ENCODE measurements at places on chromosomes 11 and 22.

DNA sequence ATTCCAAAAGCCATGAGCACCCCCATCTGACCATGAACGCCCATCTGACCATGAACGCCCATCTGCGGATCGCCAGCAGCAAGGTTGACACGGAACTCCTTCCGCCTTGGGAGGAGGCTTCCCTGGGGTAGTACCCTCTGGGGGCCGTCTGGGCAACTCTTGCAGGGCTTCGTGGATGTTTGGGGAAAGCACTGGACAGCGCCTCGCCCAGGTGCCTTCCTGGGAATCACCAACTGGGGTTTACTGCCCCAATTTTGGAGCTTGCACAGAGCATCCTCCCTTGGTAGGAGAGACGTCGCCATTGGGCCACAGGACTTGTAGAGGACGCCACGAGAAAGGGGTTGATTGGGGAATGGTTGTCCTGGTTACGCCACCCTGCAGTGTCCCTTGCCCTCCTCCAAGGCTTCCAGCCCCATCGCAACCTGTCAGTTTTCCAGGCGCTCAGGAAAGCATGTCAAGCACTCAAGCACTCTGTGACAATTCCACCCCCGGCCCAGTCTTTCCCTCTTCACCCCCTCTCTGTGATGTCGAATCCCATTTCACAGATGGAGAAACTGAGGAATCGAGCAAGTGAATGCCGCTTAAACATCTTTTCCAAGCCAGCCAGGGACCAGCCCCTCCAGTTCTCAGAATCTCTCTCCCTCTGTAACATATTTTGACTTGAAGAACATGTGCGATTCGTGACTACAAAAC lies 914 bp upstream of the PRDM11 start:
- DNase-seq = no peak

DNA sequence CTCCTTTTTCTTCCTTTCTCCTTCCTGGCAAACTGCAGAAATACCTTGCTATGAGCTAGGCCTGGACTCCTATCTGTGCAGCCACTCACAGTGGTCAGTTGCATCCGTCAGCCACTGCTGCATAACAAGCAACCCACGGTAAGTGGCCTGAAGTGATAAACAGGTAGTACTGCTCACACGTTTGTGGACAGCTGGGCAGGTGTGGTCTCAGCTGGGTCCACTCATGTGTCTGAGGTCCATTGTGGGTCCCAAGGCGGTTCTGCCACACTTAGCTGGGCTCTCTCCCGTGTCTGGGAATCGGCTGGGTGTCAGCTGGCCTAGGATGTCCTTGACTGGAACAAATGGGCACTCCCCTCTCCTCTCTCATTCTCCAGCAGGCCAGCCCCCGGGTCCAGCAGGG lies 109.3 kb downstream of the BRD1 start:
- no peak for DNase-seq

GRCh38 chr11:70672991-70673653 lies 274.8 kb downstream of the CTTN start:
- no peak for DNase-seq

GRCh38 chr11:96246718-96247552 lies 96.1 kb downstream of the MAML2 start:
- DNase-seq = no peak

DNA sequence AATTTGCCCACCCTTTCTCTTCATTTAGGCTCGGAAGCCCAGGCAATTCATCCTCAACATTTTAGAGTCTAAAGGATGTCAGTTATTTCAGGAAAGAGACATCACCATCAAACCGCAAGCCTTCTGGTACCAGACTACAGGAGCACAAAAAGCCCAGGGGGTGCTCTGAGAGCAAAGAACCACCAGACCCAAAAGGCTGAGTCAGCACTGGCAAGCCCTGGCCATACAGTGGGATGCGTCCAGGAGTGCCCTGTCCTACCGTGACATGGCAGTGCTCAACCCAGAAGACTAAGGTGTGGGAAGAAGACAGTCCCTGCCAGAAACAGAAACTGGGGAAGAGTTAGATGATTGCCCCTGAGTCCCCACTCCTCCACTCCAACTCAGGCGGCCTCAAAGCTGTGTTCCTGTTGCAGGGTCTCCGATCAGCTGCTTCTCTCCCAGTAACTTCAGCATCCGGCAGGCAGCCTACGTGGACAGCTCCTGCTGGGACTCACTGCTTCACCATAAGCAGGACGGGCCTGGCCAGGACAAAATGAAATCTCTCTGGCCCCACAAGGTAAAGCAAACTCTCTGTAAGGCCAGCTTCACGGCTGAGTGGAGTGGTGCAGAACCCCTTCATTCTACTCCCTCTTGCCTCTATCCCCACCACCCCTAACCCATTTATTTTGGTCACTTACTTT lies 1.5 kb downstream of the PANX3 start:
- DNase-seq = no peak

- DNase-seq = no peak
Observed at GRCh38 chr22:45200860-45201511, 37.3 kb downstream of the NUP50 start.

DNA sequence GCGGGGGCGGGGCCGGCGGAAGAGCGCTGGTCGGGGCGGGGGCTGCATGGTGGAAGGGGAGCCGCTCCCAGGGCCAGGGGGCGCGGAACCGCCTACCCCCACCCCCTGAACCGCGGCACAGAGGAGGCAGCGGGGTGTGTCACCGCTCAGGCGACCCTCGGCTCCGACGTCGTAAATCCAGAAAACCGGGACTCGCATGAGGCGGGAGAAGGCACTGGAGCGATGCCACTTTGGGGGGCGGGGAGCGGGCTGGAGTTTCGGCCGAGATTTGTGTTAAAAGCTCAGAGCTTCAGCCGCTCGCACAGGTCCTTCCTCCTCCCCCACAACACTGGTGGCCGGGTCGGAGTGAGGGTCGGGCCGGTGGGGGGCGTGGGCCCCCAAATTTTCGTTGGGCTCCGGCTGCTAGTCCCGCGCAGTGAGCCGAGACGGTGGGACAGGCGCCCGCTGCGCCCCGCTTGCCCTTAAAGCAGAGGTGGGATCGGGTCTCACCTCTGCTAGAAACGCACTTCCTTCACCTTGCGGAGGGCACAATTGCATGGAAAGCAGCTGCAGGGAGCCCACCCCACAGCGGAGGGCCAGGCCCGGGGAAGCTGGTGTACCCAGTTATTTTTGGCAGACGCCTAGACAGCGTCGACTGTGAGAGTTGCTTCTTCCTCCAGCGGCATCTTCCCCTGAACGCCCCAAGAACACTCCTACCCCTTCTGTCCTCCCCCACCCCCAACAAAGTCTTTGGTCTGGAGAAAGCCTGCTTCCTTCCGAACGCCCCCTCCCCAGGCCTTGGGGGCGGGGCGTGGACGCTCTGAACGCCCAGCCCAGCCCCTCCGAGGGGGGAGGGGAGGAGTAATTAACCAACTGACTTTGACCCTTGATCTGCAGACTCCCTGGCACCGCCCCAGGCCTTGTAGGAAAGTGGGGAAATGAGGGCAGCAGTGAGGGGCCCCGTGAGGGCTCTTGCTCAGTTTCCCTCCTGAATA lies 1.1 kb downstream of the OVOL1 start:
- peak; percentile 12 for DNase-seq

- peak; percentile 76 for DNase-seq
Observed at GRCh38 chr11:94511932-94512781, at the start of gene C11orf97. C11orf97 (plus strand) TSS chr11:94512461; CDS start chr11:94512529, 68 bp downstream.

GRCh38 chr22:50583294-50583861 lies 729 bp upstream of the CHKB start:
- no peak for DNase-seq

DNA sequence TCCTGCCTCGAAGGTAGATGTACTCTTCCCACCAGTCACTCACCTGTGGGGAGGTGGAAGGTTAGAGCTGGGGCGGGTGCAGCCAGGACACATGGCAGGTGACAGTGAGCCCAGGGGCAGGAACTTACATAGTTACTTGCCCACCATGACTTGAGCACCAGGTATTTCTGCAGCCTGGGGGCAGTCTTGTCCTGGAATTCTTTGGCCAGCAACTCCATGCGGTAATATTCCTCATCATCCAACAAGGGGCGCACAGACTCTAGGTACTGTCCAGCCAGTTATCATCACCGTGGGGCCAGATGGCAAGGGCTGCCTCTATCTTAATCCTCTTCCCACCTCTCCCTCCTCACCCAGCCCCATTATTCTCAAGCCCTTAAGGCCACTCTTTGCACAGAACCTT lies 2.2 kb downstream of the CPT1B start:
- DNase-seq = no peak

GRCh38 chr22:45065726-45066125 lies 55.9 kb upstream of the PHF21B start:
- DNase-seq = no peak

DNA sequence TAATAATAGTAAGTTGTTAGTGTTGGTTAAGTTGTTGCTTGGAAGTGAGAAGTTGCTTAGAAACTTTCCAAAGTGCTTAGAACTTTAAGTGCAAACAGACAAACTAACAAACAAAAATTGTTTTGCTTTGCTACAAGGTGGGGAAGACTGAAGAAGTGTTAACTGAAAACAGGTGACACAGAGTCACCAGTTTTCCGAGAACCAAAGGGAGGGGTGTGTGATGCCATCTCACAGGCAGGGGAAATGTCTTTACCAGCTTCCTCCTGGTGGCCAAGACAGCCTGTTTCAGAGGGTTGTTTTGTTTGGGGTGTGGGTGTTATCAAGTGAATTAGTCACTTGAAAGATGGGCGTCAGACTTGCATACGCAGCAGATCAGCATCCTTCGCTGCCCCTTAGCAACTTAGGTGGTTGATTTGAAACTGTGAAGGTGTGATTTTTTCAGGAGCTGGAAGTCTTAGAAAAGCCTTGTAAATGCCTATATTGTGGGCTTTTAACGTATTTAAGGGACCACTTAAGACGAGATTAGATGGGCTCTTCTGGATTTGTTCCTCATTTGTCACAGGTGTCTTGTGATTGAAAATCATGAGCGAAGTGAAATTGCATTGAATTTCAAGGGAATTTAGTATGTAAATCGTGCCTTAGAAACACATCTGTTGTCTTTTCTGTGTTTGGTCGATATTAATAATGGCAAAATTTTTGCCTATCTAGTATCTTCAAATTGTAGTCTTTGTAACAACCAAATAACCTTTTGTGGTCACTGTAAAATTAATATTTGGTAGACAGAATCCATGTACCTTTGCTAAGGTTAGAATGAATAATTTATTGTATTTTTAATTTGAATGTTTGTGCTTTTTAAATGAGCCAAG lies 2.7 kb downstream of the NEAT1 start:
- peak; percentile 83 for DNase-seq

DNA sequence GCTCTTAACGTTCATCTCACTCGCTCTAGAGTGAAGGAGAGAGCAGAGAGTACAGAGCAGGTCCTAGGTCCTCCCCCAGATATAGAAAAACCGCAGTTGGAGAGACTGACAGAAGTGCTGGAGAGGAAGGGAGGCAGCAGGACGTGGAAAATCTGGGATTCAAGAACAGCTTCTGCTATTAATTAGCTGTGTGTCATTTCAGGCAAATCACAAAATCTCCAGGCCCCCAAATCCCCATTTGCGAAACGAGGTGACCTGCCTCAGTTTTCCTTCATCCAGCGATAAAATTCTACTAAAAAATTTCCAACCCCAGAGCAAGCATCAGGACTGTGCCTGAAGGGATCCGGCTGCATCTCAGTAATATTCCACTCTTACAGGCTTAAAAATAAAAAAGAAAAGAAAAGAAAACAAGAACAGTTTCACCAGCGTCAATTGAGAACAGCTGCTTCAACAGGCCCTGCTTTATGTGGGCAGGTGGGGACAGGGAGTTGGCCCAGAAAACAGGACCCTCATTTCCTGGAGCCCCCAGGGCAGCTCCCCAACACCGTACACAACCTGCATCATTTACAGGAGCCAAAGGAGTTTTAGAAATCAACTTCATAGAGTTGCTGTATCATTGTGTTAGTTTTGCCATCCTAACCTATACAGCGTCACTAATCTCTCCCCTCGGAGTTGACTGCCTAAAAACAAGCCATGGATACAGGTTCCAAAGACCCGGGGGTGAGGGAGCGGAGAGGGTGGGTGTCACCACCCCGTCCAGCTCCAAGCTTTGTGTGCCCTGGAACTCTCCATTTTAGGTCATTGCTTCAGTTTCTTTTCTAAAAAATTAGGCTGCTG lies 2.3 kb upstream of the MALAT1 start:
- peak; percentile 25 for DNase-seq

- DNase-seq = no peak
Observed at GRCh38 chr11:126834149-126834548, 166.4 kb downstream of the KIRREL3 start.

Measured in CD4-positive, alpha-beta T cell treated with Interleukin-17A for 4 hours (primary cell).